ENCODE measurements at places on chromosomes 16 and 17. TPM values are rescaled to one million over a fixed set of nuclear protein-coding genes. Genes with fewer than 3 reads are reported as not detected.

DNA sequence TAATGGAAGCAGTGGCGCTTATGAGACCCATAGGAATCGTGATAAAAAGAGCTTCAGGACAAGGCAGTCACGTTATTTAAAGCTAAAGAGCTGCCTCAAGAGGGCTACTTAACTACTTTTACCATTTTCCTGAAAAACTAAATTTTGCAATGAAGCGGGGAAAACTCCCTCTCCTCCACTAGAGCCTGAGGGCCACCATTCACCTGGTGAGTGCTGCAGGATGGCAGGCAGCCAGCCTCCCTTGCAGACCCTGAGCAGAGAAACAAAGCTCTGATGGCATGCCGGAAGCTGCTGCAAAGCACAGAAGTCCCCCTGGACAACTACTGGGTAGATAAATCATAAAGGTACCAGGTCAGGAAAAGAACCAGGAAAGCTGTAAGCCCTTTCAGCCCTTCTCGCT lies 8.4 kb downstream of the AKTIP start:
- no peak for DNase-seq

LRRC46 gene
- total RNA-seq: under 0.01 TPM

SREBF1 gene
- total RNA-seq: 48.2 TPM

GRCh38 chr16:49834531-49835151 lies 21.3 kb downstream of the ZNF423 start:
- DNase-seq: no peak

GRCh38 chr17:68033636-68034451 lies 1.7 kb upstream of the KPNA2 start:
- DNase-seq: no peak

GRCh38 chr17:21573961-21574610 lies 118.2 kb upstream of the KCNJ18 start:
- no peak for DNase-seq

DNA sequence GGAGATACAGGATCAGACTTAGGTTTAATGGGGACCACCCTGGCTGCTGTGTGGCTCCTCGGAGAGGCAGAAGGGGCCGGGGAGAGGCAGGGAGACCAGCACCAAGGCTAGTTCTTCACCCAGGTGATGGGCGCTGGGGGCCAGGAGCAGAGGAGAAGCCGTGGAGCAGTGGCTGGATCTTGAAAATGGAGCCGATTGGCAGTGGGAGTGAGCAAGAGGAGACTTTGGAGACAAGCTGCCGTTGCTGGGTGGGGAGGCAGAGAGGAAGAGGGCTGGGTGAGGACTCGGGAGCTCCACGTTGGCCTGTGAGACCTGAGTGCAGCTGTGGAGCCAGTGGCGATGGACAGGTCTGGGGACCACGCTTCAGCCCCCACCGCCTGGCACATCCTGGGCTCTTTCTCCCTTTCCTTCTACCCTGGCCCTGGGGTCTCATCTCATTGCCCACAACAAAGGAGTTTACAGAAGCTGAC lies 9.0 kb downstream of the RAB11FIP4 start:
- no peak for DNase-seq

DNA sequence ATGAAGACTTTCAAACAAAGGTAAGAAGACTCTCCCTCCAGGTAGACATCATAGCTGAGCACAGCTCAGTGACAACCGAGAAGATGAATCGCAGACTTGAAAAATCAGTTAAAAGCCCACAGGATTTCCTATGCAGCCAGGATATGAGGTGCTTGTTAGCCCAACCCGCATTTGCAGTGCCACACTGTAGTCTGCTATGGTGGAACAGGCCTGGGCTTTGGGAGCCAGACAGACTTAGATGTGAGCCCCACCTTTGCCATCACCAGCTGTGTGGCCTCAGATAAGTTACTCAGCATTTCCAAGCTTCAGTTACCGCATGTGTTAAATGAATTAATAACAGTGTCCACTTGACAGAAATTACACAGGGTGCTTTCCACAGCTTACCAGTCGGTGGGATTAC lies 204.4 kb upstream of the HS3ST3A1 start:
- no peak for DNase-seq

DNA sequence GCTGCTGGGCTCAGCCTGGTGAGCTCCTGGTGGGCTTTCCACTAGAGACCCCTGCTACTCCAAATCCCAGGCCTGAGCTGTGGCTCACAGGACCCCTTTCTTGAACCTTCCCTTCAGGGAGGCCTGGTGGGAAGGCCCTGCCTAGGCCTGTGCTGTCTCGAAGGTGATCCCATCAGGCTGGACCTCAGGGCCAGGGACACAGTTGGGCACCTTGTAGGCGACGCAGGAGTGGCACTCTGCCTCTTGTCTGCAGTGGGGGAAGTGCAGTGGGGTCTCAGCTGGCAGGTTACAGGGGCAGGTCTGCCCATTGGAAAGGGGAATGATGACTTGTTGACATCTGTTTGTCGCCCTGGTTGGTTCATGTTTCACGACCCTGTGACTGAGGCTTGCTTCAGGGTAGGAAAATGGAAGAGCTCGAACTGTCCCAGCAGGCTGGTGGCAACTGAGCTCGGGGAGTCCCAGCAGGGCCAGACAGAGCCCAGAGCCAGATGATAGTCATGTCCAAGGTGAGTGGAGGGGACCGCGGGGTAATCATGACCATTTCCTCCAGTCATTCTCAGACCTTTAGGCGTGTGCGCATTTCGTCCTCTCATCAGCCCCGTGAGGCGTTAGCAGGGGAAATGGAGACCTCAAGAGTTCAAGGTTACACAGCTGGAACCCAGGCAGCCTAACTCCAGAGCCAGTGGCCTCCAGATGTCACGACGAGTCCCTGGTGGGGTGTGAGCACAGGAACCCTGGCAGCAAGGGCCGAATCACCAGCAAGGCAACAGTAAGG lies 11.3 kb downstream of the CMIP start:
- no peak for DNase-seq

- DNase-seq: no peak
These were observed 93.2 kb upstream of the ZNF469 start for GRCh38 chr16:88289561-88289960.

GRCh38 chr17:55334285-55334684 lies 69.5 kb downstream of the HLF start:
- no peak for DNase-seq

DNA sequence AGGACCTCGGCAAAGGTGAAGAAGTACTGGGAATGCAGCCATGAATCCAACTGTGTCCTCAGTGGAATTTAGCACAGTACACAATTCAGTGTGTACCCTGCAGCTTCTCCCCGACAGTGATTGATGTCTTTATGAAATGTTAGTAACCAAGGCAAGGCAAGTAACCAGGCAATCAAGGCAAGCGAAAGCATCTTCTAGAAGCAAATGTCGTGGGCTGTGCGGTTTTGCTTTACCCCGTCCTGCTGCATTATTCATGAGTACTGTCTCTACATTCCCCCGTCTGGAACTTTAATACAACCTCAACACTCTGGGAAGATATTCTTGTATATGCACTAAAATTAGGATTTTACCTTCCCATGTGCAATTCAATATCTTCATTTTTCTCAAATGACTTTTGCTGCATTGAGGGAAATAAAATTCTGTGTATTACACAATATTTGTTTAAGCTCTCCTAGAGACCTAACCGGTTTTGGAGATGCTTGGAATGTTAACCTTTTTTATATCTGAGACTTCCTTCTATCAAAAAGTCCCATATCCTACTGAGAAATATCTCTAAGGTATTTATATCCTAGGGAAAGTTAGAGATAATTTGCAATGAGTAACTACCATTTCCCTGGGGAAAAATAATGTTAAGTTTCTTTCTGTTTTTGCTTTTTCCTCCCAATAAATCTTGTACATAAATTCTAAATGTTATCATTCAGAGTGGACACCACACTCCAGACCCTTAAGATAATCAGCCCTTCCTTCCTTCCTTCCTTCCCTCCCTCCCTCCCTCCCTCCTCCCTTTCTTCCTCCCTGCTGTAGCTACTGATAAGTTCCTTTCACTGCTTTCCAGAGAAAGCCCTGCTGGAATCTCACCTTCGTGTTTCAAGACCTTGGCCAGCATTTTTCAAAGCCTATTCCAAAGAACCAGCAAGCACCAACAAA lies 51.9 kb upstream of the ADORA2B start:
- no peak for DNase-seq

CHST6 gene
- total RNA-seq: 0.64 TPM
